Stimulated activated CD4-positive, alpha-beta T cell treated with anti-CD3 and anti-CD28 coated beads, Interleukin-15, amount 100 ng/mL, for 1 hour (primary cell): ENCODE measurements at places on chromosomes 4 and X.

- DNase-seq, result no peak
Measured at GRCh38 chr4:152974468-152975379, 38.6 kb downstream of the FHDC1 start.

GRCh38 chr4:7285244-7286094 is 93.1 kb downstream of the SORCS2 start:
- DNase-seq, result no peak

GRCh38 chr4:162683659-162684370 is 482.9 kb downstream of the NAF1 start:
- DNase-seq, result no peak

DNA sequence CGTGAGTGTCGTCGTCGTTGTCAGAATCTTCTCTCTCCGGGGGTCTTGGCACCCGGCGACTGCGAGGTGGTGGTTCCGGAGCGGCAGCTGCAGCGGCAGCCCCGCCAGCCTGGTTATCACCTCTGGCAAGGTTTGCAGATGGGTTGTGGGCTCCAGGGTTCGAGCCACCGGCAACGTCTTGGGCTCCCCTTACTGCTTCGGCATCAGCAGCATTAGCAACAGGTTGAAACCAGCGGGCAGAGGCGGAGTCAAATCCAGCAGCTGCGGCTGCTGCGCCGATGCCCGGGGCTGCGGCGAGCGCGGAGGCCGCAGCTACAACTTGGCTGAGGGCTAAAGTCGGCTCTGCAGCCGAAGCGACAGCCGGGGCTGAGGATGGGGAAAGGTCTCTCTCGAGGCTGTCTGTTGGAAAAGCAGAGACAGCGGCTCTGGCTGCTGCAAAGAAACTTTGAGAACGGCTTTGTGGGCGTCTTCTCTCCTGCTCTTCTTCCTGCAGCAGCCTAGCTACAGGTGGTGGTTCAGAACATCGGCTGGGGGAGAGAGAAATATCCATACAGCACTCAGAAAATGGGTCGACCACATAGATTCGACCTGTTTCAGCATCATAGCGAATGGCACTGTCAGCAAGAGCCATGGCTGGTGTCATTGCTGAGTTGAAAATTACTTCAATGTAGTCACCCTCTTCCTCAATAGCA is 3.6 kb downstream of the IRS4 start:
- DNase-seq, result no peak

- DNase-seq, result no peak
Measured at GRCh38 chr4:140296335-140297220, 76.9 kb upstream of the SCOC start.

- no peak for DNase-seq
Measured at GRCh38 chrX:74286950-74287740, 16.8 kb upstream of the ZCCHC13 start.

DNA sequence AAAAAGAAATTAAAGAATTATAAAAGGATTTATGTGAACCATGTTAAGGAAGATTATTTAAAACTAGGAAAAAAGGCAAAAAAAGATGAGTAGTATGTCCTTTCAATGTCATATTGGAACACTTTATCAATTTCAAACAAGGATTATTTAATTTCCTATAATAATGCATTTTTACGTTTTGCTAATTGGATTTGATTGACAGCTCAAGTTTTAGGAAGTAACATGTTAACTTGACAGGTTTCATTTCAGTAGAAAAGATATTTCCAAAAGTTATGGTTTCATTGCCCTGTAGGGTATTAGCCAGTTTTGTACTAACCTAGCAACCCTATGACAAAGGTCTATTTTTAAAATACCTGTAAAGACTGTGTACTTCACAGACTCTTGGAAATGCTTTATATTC is 379.6 kb upstream of the ZFP42 start:
- no peak for DNase-seq

DNA sequence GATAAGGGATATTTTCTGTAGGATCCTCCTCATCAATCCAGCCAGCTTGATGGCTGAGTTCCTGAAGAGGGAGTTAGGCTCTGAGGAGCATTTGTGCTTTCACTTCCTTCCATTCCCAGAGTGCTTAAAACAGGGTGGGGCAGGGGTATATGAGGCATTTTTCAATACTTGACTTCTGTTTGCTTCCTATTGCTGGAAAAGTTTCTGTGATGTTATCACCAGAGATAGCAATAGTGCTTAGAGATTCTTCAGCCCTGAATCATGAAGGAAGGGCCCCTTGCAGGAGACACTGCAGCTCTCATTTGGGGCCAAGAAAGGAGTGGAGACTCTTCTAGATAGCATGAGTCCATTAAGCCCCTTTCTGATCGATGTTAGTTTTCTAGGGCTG is 166.7 kb upstream of the RPS6KA3 start:
- no peak for DNase-seq

GRCh38 chrX:3181846-3182245 is 140.6 kb downstream of the ARSF start:
- DNase-seq, result no peak

DNA sequence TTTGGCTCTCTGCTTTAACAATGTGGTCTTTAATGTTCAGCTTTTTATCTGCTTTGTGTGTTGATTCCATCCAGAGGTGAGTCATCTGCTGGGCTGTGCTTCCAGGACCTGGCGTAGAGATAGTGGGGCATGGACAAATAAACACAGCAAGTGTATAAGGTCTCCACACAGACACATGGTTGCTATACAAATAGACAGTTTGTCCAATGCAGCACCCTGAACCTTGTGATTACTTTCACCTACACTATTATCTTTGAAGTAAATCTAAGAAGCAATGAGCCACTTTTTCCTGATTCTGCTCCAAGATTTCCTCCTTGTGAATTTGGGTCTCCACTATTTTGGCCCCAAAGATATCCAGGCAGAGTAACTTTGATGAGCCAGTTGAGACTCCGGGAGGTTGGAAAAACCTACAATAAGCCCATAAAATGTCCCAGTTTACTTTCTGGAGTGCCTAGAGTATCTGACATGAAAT is 12.1 kb downstream of the PPARGC1A start:
- DNase-seq, result no peak

DNA sequence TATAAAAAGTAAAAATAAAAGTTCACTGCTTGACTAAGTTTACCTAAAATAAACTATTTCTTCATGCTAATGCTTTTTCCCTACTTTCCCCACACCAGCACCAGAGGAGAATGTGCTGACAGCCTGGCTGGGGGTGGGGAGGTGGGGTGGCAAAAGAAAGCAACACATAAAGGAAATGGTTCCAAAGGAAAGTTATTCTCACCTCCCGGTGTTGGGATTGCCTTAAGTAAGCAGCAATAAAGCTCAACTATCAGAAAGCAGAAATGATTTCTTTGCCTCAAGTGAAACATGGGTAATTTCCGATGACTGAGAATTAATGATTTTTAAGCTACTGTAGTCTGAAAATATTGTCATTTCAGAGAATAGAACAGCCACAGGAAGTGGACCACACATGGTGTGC is 84.5 kb upstream of the DKK2 start:
- DNase-seq, result no peak

DNA sequence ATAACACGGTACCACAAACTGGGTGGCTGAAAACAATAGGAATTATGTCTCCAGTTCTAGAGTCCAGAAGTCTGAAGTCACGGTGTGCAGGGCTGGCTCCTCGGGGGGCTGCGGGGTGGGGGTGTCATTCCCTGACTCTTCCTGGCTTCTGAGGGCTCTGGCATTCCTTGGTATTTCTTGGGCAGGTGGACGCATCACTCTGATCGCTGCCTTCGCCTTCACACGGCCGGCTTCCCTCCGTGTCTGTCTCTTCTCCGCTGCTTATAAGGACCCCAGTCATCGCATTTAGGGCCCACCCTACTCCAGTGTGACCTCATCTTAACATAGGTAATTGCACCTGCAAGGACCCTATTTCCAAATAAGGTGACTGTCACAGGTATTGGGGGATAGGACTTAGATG is 134.6 kb downstream of the CPZ start:
- DNase-seq, result no peak

DNA sequence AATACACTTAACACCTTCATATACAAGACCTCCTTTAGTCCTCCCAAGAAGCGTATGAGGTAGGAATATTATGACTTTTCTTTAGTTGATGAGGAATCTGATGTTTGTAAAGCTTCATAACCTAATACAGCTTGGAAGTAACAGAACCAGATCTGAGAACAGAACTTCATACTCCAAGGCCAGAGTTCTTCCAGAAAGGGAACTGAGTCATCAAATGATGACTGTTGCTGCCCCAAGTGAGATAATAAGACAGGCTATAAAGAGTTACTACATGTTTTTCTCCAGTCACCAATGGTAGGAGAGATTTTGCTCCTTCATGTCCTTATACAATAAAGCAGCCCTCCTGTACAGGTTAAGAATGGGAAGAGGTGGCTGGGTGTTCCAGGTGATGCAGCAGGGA is 74.3 kb upstream of the ANXA3 start:
- DNase-seq, result no peak

DNA sequence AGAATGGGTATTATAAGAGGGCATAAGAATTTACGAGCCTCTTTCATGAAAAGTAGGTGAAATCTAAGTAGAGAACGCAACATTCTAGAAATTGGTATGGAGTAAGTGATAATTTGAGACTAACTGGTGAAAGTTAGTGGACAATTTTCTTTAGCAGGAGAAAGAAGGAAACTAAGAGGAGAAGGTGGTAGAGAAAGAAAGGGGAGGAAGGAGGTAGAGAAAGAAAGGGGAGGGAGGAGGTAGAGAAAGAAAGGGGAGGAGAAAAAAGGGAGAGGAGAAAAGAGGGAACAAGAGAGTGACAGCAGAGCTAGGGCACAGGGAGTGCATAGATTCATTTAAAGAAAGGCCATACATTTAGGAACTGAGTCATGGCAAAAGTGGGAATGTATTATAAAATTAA is 94.1 kb downstream of the RNF150 start:
- no peak for DNase-seq

DNA sequence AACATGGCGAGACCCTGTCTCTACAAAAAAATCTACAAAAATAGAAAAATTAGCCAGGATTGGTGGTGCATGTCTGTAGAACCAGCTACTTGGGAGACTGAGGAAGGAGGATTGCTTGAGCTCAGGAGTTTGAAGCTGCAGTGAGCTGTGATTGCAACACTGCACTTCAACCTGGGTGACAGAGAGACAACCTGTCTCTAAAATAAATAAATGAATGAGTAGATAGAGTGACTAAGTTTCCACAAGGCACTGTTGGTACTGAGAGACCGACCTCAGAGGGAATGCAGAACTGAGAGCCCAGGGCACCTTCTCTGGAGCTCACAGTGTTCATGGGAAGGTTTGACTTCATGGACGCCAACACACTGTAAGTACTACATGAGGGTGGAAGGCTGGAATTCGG is 26.7 kb upstream of the ARSD start:
- DNase-seq, result no peak

- DNase-seq, result no peak
Measured at GRCh38 chrX:31036895-31037294, 34.9 kb downstream of the FTHL17 start.

DNA sequence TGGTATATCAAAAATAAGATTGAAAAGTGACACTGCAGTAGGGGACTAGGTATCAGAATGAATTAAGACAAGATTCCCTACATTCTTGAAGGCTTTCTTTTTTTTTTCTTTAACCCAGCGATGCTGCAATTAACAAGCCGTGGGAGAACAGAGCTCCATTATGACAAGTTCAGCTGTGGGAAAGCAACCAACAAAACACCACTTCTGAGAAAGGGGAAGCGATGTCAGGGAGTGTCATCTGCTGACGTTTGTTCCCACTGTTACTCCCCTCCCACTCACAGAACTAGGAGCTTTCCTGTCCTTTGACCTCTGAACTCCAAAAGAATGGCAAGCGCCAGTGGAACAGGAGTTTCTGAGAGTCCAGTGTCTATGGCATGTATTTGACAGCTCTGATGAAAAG is 90.2 kb upstream of the SLITRK2 start:
- no peak for DNase-seq

DNA sequence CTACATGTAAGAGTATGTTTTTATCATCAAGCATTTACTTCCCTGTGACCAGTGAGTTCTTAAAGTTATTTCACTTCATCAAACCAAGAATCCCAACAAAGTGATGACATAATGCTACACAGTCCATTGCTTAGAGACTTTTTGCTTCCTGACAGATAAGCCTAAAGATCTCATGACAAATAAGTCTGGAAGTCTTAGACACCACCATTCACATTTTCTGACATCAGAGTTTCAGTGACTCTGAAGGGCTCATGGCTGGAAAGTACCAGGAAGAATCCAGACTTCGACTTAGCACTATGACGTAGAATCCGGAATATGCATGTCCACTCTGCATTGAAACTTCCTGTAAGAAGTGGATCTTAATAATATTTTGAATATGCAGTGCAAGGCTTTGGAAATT is 53.7 kb downstream of the CLDN22 start:
- no peak for DNase-seq

- DNase-seq, result no peak
Measured at GRCh38 chrX:137563681-137564651, 2.0 kb upstream of the ZIC3 start.

DNA sequence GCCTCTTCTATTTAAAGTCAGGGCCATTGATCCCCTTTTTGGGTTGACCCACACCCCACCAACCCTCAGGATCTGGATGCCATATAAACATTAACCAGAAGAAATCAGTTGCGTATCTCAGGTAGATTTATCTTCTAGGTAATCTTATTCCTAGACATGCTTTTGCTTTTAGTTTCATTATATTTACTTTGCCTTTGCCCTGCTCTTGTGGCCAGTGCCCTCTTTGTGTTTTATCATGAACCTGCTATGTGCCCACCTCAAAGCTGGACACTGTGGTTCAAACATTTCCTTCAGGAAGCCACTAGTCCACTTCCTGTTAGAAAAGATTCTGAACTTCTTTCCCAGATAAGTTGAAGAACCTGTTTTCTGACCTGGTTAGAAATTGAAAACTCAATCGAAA is 117.4 kb upstream of the EDNRA start:
- DNase-seq, result no peak

DNA sequence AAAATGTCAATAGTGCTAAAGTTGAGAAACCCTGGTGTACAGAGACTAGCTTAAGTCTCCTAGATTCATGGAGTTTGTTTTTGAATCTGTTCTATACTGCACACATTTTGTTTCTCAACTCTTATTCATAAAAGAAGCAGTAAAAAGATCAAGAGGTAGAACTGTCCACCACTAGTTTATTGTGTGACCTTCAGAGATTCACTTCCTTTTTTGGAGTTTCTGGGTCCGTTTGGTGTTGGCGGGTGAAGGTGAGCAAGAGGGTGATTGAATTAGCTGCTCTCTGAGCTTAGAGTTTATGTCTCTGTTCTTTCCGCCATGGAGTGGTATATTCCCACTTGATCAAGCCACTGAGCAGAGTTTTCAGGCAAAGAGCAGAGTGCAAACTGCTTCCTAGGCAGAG is 21.4 kb upstream of the PLAC1 start:
- no peak for DNase-seq

DNA sequence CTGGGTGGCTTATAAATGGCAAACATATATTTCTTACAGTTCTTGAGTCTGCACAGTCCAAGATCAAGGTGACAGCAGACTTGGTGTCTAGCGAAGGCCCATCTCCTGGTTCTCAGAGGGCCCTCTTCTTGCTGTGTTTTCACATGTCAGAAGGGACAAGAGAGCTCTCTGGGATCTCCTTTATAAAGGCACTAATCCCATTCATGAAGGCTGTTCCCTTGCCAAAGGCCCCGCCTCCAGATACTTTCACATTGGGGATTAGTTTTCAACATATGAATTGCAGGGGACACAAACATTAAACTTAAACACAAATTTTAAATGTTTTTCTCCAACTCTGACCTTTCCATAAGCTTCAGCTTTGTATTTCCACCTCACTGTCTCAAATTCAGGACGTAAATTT is 1135.0 kb upstream of the TENM3 start:
- no peak for DNase-seq

- DNase-seq, result no peak
Measured at GRCh38 chr4:135485371-135485770, 1283.8 kb upstream of the PABPC4L start.
